Endodermal cell (in vitro differentiated cells): ENCODE measurements at places on chromosomes 5 and 9.

GRCh38 chr9:99142275-99142674 is 37.4 kb downstream of the TGFBR1 start:
- DNase-seq = no peak

- no peak for DNase-seq
Observed at GRCh38 chr5:60208716-60209115, 315.2 kb upstream of the PDE4D start.

DNA sequence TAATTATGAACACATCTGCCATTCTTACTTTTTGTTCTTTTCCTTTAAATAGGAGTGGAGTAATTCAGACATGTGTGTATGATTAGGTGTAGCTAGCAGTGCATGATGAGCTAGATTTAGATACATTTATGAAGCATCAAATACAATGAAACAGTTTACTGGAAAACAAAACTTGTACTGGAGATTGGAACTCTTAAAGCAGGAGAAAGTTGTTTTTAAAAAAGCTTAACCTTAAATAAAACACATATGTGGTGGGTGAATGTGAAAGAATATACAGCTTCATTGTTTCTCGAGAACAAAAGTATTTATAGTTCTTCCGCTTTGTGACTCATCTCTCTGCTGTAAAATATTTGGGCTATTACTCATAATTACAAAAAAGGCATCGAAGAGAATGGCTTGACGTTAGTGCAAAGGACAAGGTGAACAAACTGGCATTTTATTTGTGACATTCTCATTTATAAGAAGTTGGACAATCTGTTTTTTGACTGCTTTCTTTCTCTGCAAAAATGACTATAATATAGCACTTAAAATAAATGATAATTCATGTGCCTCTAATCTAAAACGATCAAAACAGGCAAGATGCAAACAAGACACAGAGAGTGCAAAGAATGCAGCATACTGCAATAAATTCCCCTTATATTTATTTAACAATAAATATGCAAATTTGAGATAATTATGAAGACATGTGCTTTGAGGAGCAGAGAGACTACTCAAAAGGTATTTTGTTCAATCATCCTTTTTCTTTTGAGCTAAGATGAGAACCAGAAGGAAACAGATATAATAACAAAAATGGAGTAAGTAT is 478.8 kb downstream of the CETN3 start:
- no peak for DNase-seq

- no peak for DNase-seq
Observed at GRCh38 chr5:107232788-107233187, 437.9 kb downstream of the EFNA5 start.

- DNase-seq = peak; percentile 86
Observed at GRCh38 chr9:8857068-8857925, 1057.7 kb upstream of the DMAC1 start.

DNA sequence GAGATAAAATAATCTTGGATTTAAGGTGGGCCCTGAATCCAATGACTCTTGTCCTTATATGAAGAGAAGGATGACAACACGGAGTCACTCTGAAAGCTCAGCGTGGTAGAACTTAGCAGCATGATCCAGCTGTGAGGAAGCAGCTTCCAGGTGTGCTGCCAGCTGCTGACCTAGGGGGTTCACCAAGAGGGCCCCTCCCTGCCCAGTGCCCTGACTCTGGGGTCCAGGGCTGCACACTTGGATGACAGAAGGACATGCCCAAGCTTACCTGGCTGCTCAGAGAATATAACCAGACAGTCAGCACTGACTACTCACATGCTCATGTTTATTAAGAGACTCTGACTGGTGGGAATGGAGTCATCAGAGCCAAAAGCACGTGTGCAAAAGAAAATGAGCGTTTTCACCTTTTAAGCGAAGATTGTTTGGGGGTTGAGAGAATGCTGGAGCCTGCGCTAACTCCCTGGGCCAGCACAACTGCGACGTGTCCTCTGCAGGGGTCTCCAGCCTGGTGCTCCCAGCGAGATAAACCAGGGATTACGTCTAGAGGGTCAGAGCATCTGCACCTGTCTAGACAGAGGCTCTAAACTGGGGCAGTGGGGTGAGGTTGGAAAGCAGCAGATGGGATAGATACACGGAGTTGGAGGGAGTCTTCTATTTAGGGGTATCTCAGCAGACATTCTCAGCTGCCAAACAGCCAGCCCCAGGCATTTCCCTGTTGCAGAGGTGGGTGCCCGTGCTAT is 41.3 kb downstream of the ROPN1L start:
- no peak for DNase-seq
